ENCODE measurements at places on chromosomes 1 and 21.

- no peak for DNase-seq
Observed at GRCh38 chr1:86430376-86430775, 6.4 kb downstream of the CLCA2 start.

- DNase-seq, result no peak
Observed at GRCh38 chr1:170301596-170301995, 155.8 kb downstream of the NTMT2 start.

DNA sequence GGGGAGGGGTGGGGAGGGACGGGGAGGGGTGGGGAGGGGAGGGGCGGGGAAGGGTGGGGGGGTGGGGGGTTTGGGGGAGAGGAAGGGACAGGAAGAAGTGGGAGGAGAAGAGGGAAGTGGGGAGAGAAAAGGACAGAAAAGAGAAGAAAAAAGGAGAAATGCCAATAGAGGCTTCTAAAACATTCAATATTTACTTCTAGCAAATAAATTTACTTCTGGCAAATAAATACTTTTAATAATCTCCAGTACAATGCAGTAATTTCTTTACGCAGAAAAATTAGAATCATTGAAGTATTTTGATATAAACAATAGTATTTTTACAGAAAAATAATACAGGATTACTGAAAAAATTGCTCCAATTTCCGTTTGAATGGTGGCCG, 9.4 kb upstream of the GPR161 start:
- no peak for DNase-seq

- no peak for DNase-seq
Observed at GRCh38 chr1:27603309-27603680, 649 bp downstream of the AHDC1 start.

DNA sequence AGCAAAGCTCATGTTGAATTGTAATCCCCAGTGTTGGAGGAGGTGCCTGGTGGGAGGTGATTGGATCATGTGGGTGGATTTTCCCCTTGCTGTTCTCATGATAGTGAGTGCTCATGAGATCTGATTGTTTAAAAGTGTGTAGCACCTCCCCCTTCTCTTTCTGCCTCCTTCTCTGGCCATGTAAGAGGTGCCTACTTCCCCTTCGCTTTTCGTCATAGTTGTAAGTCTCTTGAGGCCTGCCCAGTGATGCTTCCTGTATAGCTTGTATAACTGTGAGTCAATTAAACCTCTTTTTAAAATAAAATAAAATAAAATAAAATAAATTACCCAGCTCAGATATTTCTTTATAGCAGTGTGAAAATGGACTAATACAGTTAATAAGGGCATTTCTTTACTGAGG, 1025.7 kb downstream of the PLA2G4A start:
- no peak for DNase-seq

GRCh38 chr1:214009423-214010196, 21.8 kb downstream of the PROX1 start:
- DNase-seq, result no peak

- DNase-seq, result no peak
Observed at GRCh38 chr1:28314547-28314941, 14.3 kb upstream of the MED18 start.

GRCh38 chr1:109630081-109630897, 10.7 kb downstream of the AMPD2 start:
- DNase-seq, result no peak

DNA sequence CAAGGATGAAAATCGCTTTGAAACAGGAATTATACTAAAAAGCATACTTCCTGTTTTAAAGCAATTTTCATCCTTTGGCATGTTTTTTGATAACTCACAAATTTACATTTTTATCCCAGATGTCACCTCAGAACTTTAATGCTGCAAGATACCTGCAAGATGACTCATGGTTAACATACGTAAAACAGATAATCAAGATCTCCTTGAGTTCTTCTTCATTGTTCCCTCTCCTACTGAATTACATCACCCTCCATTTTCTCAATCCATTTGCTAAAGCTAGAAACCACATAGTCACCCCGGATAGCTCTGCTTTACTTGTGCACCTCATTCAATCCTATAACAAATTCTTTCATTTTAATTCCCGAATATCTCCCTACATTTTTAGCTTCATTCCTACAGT, 1114.2 kb downstream of the PLA2G4A start:
- no peak for DNase-seq

DNA sequence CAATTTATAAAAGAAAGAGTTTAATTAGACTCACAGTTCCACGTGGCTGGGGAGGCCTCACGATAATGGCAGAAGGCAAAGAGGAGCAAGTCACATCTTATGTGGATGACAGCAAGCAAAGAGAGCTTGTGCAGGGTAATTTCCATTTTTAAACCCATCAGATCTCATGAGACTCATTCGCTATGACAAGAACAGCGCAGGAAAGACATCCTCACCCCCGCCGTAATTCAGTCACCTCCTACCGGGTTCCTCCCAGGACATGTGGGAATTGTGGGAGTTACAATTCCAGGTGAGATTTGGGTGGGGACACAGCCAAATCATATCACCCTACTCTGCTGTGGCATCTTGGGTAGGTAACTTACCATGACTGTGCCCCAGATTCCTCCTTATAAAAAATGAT, 79.8 kb downstream of the AK5 start:
- no peak for DNase-seq

- DNase-seq, result no peak
Observed at GRCh38 chr1:176515310-176515709, 52.3 kb downstream of the PAPPA2 start.

DNA sequence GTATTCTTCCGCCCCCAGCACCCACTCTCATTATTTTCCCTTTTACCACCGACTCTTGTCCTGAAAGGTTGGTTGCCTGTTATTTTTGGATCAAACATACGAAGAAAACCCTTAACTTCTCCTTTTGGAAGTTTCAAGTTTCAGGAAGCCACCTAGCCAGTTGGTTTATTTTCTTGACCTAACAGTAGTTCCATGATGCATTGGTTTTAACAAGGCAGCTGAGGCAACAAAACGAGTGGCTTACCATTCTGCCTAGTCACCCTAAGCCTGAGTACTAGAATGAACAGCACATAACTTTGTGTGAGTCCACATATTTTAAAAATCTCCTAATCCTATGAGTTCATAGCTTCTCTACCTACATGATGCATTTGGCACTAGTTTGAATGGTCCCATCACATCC, 28.9 kb downstream of the OLFM3 start:
- DNase-seq, result no peak

DNA sequence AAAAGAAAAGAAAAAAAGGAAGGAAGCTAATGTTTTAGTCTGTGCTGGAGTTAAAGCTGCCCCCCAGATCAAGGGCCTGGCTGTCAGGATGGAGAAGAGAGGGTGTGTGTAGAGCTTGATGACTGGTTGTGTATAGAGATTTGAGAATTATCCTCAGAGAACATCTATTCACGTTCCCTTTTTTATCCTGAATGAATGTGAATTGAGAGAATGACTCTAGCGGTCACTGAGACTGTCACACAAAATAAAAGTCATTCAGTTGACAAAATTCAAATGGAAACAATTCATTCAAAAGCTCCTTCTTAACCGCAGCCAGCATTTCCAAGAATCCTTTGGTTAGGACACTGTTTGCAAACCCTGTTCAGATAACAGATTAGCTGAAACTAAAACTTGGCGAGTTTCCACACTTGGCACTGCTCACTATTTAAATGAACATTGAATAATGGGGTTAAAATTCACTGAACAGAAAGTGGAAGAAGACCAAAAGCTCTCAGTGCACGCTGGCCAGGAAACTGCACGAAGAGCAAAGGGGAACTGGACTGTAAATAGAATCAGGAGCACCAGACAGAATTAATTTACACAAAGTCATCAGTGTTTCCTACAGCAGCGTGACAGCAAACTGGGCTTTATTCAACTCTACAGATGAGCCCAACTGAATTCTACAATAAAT, 13.6 kb upstream of the FAM89A start:
- DNase-seq, result no peak

GRCh38 chr1:192045131-192045530, 113.1 kb upstream of the RGS18 start:
- no peak for DNase-seq

GRCh38 chr1:222048094-222048595, 306.3 kb upstream of the DUSP10 start:
- no peak for DNase-seq

DNA sequence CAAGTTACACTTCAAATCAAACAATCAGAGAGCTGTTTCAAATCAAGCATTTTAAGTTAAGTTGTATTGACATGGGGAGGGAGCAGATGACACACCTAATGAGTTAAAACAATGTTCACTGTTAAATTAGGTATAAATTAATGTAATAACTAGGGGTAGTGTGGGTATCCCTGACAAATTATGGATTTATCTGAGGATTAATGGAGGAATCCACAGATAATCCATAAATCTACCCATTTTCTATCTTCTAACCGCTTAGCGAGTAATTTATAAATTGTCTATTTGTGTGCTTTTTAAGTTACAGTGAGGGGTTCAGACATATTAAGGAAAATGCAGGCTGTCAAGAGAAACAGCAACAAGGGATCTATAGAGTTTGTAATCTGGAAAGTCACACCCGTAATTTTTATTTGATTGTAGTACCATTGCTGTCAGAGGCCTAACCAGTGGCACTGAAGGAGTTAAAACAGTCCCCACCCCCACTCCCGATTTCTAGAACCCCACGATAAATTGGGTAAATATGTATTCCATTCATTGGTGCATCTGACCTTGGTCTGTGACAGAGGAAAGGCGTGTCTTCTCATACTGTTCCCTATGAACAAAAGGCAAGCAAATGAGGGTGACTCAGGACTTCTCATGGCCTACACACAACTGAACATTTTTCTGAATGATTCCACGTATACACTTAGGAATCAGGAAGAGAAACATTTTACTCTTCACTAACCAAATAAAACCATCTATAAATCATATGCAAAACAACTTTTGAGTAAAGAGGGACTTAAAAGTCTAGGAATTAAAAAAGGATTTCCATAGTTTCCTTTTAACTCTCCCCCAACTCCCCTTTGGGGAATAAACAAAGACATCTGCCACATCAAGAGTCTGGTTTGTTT, 7.4 kb downstream of the IRF2BP2 start:
- DNase-seq, result no peak

DNA sequence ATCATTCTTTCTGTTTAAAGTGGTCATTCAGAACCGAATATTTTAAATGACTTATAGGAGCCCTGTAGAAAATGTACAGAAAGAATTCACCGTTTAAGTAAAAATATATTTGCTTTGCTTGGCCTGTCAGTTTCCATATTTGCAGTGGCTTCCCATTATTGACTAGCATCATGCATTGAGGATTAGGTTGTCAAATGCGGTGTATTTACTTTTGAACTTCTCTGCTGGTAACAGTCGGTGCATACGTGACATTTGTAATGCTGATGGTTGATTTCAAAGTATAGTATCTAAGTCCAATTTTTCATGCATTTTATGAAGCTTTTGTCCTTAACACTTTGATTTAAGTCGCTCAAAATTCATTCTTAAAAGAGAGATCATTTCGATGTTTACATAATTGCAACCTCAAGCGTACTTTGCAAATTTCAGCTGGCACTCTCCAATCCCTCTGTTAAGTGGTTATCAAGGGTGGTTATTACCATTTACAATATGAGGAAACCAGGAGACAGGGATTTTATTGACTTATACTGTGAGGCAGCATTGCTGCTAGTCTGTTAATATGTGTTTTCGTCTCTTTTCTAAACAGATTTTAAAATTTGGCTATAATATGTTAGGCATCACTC, 201.6 kb downstream of the SDCCAG8 start:
- DNase-seq, result no peak

DNA sequence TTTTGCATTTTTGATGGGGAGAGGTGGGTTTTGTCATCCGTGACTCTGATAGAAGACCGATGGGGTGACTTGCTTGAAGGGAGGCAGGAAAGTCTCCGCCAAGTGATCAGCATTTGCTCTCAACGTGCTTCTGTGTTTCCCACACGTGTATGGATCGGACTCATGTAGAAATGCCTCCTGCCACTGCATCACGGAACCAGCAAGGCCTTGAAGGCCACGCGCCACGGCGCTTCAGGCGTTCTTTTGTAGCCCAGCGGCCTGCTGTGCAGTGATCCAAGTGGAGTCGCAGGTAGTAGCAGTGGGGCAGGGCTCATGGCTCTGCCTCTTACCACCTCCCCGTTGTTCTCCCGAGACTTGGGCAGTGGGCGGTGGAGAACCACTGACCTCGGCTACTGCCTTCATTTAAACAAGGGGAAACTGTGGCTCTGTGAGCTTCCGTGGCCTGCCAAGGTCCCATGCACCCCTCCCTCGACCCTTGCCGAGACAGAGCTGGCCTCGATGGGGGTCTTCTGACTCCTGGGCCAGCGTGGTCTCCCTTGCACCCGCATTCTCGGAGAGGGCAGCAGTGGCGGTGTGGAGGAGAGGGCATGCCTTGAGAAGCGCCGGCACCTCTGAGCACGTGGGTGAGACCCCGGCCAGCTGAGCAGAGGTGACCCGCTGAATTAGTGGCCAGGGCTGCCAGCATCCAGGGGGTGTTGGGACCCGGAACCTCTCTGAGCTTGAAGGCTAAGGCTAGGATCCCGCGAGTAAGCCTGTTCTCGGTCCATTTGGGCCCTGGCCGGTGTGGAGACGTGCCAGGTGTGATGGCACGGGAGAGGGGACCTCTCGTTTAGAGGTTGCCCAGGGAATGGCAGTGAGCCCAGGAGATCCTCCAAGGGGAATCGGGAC, 46.1 kb upstream of the ABCG1 start:
- no peak for DNase-seq

- no peak for DNase-seq
Observed at GRCh38 chr1:60581455-60582220, 500.7 kb upstream of the NFIA start.

- no peak for DNase-seq
Observed at GRCh38 chr1:67752306-67752705, 67.3 kb downstream of the GADD45A start.

DNA sequence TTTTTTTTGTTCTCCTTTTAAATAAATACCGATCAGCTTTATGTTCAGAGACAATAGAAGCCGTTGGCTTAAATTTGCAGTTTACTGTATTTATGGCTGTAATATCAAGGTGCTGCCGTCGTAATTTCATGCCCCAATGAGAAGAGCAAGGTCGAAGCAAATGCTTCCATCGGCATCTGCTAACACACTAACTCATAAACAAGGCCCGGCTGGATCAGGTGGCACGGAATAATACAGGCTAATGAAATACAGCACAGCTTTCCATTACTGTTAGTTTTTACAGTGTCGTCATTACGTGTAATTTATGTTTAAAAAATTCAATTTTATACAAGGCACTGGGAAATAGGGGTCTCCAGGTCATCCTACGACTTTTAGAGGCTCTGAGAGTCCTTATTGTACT, 119.0 kb downstream of the PEX14 start:
- DNase-seq, result no peak

GRCh38 chr1:238779716-238780115, 606.7 kb upstream of the CHRM3 start:
- no peak for DNase-seq

DNA sequence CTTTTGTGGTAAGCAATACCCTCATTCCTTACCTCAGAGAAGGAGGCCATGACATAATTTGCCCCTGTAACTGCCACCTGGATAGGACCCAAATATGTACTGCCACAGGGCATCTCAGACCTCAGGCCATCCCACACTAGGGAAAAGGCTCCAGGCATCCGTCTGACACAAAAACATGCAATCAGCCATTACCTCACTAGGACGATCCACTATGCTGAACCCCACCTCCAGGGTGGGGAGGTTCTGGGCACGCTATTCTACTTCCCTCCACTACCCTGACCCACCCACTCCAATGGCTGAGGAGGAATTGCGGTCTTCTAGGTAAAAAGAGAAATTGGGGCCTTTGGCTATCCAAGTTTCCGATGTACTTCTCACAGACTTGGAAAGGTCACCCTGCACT, 53.6 kb downstream of the ERI3 start:
- DNase-seq, result no peak
